ENCODE measurements at places on chromosomes 4 and X.

DNA sequence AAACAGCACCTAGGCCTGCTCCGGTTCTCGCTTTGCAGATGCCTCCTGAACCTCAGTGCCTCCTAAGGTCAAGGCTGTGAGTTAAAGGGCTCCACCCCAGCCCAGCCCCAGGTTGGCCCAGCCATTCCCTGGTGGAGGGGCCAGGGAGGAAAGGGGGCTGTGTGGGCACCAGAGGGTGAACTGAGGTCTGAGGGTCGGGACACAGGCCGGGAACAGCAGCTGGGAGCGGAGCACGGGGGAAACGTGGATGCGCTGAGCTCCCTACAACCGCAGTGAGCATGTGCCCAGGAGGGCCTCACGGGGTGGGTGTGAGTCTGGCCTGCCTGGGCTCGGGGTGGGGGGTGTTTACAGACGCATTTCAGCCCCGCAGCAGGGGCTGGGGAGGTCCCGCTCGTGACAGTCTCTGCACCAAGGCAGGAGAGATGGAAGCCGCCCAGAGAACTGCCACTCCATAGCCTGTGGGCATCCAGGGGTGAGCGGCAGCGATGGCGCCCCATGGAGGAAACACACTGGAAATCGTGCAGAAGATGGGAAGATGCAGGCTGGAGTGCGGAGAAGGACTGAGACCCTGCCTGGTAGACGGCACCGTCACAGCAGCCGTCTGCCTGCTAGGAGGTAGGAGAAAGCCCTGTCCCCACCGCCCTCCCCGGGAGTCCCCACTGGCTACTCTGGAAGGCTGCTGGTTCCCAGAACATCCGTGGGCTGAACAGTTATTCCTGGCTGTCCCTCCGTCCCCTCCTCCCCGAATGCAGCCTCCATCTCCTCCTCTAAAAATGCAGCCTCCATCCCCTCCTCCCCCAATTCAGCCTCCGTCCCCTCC, 9.9 kb upstream of the SLC25A6 start:
- DNase-seq = no peak

DNA sequence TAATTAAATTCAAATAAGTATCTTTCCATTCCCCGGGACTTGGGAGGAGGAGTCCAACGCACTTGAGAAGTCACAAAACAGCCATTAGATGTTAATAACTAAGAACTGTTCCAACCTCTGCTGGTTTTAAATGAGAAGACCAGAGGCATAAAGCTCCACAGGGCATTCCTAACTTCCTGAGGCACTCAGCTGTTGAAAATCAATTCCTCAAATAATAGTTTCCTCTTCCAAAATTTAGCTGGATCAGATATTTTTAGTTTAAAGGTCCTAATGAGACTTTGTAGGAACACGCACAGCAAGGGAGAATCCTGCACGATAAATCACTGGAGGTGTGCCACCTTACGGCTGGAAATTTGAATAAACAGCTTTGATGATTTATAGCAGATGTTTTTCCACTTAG, 504.3 kb upstream of the ZFP42 start:
- DNase-seq = no peak

GRCh38 chrX:130566028-130566683, 164.4 kb downstream of the RBMX2 start:
- no peak for DNase-seq

- no peak for DNase-seq
Measured at GRCh38 chr4:132071815-132072214, 1077.3 kb upstream of the PCDH10 start.

- DNase-seq = peak; percentile 47
Measured at GRCh38 chrX:41085878-41086626, 807 bp downstream of the USP9X start.

DNA sequence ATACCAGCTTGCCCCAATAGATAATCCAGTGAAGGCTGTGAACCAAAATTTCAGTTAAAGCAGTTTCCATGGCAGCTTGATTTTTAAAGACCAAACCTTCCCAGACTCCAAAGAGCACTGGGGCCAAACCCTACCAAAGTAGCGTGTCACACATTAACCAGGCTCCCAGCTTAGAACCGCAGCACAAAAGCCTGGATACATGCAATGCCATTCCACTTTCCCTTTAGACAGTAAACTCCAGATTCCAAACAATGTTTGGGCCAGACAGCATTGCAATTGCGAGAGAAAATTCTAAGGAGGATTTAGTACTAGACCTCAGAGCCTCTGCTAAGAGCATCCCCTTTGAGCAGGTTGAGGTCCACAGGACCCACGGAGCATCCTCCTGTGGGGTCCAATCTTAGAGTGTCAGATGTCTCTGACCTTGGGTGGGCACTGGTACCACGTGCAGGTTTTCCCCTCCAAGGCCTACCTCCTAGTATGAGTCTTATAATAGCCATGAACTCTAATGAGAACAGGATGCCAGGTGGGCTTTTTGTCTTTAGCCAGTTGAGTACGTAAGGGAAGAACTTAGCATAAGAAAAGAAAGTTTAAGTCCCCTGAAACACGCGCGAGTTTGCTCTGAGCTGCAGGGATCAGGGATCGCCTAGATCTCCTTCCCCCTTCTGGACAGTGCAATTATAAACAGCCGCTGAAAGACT, 38.8 kb downstream of the MGARP start:
- DNase-seq = no peak

DNA sequence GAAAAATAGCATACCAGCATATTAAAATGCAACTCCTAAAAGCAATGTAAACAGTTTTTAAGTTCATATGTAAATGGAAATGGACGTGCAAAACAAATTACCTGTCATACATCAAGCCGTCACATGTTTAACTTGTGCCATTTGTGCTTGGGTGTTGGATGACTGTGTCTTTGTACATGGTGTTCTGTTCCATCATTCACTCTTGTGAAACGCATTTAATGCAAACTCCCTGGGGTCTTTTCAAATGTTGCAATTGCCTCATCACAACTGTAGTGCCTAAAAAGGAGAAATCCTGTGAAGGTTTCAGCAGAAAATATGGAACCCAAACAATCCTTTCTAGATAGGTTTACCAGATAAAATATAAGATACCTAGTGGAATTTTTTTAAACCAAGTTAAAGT, 52.4 kb downstream of the PHOX2B start:
- DNase-seq = no peak

DNA sequence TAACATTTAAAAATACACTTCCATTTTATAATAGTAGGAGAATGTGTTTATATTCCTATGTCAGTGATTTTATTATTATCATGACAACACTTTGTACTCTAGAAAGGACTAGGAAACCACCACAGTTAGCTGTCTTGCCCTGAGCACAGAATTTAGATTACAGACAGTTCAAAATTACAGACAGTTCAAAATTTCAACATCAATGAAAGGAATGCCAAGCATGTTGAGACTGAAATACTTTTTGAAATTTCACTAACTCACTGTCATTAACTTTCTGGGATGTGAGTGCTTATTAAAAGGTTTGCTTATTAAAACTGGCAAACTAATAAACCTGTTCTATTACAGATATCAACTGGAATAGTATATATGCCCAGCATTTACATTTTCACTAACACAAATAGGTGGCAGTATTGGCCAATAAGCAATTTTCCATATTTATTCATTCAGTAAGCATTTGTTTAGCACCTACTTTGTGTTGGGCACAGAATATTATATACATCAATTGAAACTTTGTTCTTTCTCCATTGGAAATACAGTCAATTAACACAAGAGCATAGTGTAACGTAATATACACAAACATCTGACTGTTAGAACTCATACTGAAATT, 179.4 kb downstream of the FBXW7 start:
- no peak for DNase-seq

- no peak for DNase-seq
Measured at GRCh38 chrX:79466636-79467035, 99.5 kb upstream of the ITM2A start.

DNA sequence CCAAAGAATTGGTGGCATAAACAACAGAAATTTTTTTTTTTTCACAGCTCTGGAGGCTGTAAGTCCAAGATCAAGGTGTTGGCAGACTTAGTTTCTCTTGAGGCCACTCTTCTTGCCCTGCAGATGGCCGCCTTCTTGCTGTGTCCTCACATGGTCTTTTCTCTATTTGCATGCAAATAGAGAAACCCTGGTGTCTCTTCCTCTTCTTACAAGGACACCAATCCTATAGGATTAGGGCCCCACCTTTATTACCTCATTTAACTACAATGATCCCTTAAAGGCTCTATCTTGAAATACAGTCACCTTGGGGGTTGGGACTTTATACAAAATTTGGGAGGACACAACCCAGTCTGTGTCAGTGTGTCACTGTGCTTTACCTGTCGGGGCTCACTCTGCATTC, 175.4 kb upstream of the PGRMC2 start:
- no peak for DNase-seq

GRCh38 chr4:6461301-6462165, 10.9 kb downstream of the PPP2R2C start:
- DNase-seq = no peak

- peak; percentile 28 for DNase-seq
Measured at GRCh38 chrX:108199691-108200090, 108.1 kb downstream of the ATG4A start.

- DNase-seq = no peak
Measured at GRCh38 chr4:52093466-52093865, 42.4 kb downstream of the SPATA18 start.

DNA sequence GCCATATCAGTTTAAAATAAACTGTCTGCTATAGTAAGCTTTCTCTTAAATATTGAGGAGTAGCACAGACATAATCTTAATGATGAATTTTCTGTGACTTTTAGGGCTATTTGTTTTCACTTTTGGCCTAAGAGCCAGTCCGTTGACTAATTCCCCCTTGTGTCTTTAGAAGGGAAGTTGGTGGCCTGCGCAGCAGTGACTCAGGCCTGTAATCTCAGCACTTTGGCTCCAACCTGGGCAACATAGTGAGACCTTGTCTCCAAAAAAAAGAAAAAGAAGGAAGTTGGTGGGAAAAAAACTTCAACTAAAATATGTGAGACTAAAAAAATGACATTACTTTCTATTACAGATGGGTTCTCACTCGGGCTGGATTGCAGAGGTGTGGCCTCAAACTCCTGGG, 3.4 kb downstream of the NCAPG start:
- no peak for DNase-seq

GRCh38 chr4:6918338-6918737, 8.7 kb downstream of the TBC1D14 start:
- no peak for DNase-seq

GRCh38 chr4:56181140-56181953, 205.9 kb downstream of the AASDH start:
- no peak for DNase-seq

GRCh38 chr4:150078579-150079080, 385 bp downstream of the DCLK2 start:
- DNase-seq = peak; percentile 39

DNA sequence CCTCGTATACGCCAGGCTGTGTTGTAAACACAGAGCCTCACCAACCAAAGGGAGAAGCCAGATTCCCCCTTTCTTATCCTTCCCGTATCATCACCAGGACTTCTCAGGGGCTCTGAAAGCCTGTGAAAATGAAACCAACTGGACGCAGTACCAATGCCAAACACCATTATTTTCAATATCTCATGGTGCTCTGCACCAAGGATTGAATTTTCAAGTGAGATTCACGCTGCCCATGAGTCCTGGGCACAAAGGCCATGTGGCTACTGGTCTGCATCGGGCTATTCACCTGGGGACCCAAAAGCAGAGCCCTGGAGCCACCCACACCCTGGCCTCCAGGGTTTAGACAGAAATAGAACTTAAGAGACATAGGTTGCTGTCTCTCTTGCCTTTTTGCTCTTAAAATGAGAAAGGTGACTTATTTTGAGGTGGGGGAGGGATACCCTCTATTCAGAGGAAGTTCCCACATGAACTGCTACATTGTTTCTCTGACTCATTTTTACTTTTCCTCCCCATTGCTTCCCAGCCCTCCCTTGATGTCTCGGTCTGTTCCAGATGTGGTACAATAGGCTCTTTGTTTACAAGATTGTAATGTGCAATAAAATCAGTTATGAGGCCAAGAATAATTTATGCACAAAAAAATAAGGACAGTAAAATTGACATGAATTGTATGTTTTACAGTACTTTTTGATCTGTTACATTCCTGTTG, 55.4 kb downstream of the MAML3 start:
- no peak for DNase-seq

DNA sequence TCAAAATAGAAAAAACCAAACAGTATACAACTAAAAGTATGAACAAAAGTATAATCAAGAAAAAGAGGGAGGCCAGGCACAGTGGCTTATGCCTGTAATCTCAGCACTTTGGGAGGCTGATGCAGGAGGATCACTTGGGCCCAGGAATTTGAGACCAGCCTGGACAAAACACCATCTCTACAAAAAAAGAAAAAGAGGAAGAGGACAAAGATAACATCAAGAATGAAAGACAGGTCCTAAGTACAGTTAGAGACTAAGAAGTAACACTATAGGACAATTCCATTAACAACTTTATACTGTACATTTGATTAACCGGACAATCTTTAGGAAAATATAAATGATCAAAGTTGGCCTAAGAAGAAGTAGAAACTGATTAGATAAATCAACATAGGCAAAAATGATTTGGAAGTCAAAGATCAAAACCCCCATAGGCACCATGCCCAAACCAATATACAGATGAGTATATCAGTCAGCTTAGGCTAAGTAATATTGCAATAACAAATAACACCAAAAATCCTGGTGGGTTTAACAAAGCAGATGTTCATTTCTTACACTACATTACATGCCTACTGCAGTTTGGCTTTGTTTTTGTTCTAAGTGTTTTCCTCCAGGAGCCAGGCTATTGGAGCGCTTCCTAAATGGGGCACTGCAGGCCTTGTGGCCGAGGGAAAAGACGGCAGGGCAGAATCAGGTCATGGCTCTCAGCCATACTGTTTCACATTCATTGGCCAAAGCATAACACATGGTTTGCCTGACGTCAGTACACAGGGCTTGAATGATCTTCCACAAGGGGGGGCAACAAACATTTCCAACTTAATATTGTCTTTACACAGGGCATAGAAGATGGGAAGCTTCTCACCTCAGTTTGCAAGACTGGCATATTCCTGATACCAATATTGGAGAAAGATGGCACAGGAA, 42.2 kb upstream of the HGFAC start:
- no peak for DNase-seq

GRCh38 chr4:126604268-126604867, 1028.4 kb upstream of the INTU start:
- DNase-seq = peak; percentile 27

GRCh38 chr4:23717528-23718248, 172.2 kb downstream of the PPARGC1A start:
- peak; percentile 13 for DNase-seq

GRCh38 chr4:136009258-136009832, 1522.9 kb downstream of the PCDH18 start:
- DNase-seq = no peak

- DNase-seq = no peak
Measured at GRCh38 chr4:52019936-52020657, at the start of gene LRRC66. Gene LRRC66 (minus strand): TSS chr4:52020363. CDS start chr4:52017613, 2,750 bp downstream.

GRCh38 chr4:99677161-99677560, 19.5 kb upstream of the C4orf54 start:
- DNase-seq = no peak

GRCh38 chr4:154082760-154083535, 294.1 kb upstream of the SFRP2 start:
- peak; percentile 9 for DNase-seq

DNA sequence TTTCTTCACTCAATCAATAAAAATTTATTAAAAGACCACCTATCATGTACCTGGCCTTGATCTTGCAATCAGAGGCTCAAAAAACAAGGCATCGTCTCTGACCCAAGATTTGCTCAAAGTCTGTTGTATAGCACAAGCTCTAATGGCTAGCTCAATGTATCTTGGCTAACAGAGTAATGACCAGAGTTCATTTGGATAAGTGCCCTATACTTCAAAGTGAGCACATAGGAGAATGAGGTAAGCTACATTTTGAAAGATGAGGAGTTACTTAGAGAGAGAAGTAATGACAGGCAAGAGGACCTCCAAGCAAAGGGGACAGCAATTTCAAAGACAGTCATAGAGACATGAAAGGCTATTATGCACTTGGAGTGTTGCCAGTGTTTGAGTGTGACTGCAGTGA, 22.9 kb upstream of the GABRQ start:
- no peak for DNase-seq

Measured in endothelial cell (in vitro differentiated cells).